ENCODE measurements at places on chromosomes 6 and 20. TPM values are rescaled to one million over a fixed set of nuclear protein-coding genes. Genes with fewer than 3 reads are reported as not detected.

The GPR6 gene
- total RNA-seq = not detected

The FAM217B gene
- 7.8 TPM for total RNA-seq

The VSX1 gene
- not detected for total RNA-seq

The WTAP gene
- total RNA-seq = 96.7 TPM

The ADGRB3 gene
- total RNA-seq = under 0.01 TPM

Measured in thoracic aorta endothelial cell (primary cell).